Heart right ventricle (tissue), 16 donors: ENCODE measurements at places on chromosomes 6 and 20. TPM values are rescaled to one million over a fixed set of nuclear protein-coding genes. Genes with fewer than 3 reads are reported as not detected.
A peak's percentile ranks its signal among the peaks of the same experiment; 100 is the strongest.

Gene PI3
- total RNA-seq: not detected

Gene OR2B6
- not detected for total RNA-seq

DNA sequence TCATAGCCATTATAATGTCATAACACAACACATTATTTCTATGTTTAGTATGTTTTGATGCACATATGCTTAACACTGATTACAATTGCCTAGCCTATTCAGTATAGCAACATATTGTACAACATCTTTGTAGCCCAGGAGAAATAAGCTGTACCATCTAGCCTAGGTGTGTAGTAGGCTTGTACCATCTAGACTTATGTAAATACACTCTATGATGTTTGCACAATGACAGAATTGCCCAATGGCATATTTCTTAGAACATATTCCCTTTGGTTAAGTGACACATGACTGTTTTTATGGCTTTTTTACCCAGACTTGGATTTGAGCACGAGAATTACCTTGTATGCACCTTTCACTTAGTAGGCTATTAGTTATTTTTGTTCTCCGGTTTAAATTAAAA, 64.5 kb upstream of the HIVEP1 start:
- no peaks in the 10 kb centered on the region for H3K4me1 ChIP-seq
- no peaks in the 10 kb centered on the region for H3K36me3 ChIP-seq
- no peak overlapping the region for H3K27ac ChIP-seq
- H3K4me3 ChIP-seq: no peak overlapping the region
- H3K27me3 ChIP-seq: no peaks in the 10 kb centered on the region

GRCh38 chr20:45419188-45420091, 3.5 kb downstream of the PIGT start:
- H3K27me3 ChIP-seq: no peaks in the 10 kb centered on the region
- peak; percentile 40 for DNase-seq
- H3K36me3 ChIP-seq: peaks cover 53% of the 10 kb centered on the region

DNA sequence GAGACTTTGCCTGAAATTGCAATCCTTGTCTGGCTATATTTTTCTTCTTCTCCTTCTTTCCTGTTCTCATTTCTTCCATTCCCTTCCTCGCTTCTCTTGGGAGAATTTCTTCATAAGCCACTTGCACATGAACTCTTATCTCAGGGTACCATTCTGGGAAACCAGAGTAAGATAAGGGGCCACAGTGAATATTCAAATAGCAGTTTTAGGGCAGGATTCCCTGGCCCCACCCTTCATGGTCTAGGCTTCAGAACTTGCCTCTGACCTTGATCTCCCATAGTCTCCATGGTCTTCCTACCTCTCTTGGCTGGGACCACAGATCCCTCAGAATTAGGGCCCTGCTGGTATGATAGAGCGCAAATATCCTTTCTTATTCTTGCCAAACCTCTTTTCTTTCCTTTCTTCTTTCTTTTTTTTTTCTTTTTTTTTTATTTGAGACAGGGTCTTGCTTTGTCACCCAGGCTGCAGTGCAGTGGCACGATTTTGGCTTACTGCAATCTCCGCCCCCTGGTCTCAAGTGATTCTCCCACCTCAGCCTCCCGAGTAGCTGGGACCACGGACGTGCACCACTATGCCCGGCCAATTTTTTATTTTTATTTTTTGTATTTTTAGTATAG, 123.0 kb upstream of the CITED2 start:
- no peaks in the 10 kb centered on the region for H3K36me3 ChIP-seq
- H3K4me1 ChIP-seq: no peaks in the 10 kb centered on the region
- no peak for DNase-seq
- H3K4me3 ChIP-seq: no peak overlapping the region
- H3K27ac ChIP-seq: no peak overlapping the region

GRCh38 chr6:37709932-37710555, 12.4 kb upstream of the MDGA1 start:
- H3K4me3 ChIP-seq: no peak overlapping the region
- H3K4me1 ChIP-seq: peaks cover 2% of the 10 kb centered on the region
- DNase-seq: no peak
- H3K36me3 ChIP-seq: no peaks in the 10 kb centered on the region
- no peaks in the 10 kb centered on the region for H3K27me3 ChIP-seq
- H3K27ac ChIP-seq: no peak overlapping the region

- H3K4me3 ChIP-seq: no peak overlapping the region
- H3K36me3 ChIP-seq: no peaks in the 10 kb centered on the region
- no peaks in the 10 kb centered on the region for H3K27me3 ChIP-seq
Measured at GRCh38 chr6:74899416-74899815, 306.4 kb downstream of the COL12A1 start.

- no peak overlapping the region for H3K27ac ChIP-seq
- H3K27me3 ChIP-seq: no peaks in the 10 kb centered on the region
- no peak overlapping the region for H3K4me3 ChIP-seq
Measured at GRCh38 chr6:143936778-143937667, 71.0 kb downstream of the PLAGL1 start.

DNA sequence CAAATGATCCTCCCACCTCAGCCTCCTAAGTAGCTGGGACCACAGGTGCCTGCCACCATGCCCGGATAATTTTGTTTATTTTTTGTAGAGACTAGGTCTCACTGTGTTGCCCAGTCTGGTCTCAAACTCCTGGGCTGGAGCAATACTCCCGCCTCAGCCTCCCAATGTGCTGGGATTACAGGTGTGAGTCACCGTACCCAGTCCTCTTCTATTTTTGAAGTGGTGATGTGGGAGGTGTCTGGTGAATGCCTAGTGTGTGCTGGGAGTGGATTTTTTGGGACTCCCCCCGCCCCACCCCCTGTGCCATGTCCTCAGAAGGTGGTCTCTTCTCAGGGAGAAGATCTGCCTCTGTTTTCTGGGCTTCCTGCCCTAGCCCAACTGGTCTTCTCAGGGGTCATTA, 47.9 kb upstream of the CLDN20 start:
- no peak overlapping the region for H3K27ac ChIP-seq
- H3K4me3 ChIP-seq: no peak overlapping the region
- H3K36me3 ChIP-seq: no peaks in the 10 kb centered on the region
- DNase-seq: no peak

- H3K27me3 ChIP-seq: peaks cover 47% of the 10 kb centered on the region
- H3K36me3 ChIP-seq: no peaks in the 10 kb centered on the region
- H3K27ac ChIP-seq: peak overlapping the region; percentile 86
- no peak for DNase-seq
- peak overlapping the region; percentile 36 for H3K4me3 ChIP-seq
Measured at GRCh38 chr6:26223228-26223627, 136.0 kb downstream of the HFE start.
